ENCODE measurements at places on chromosomes 7 and 10. TPM values are rescaled to one million over a fixed set of nuclear protein-coding genes. Genes with fewer than 3 reads are reported as not detected.

GRCh38 chr7:83837683-83838082, 188.7 kb upstream of the SEMA3E start:
- no peak for DNase-seq

- no peak for DNase-seq
These were observed 154.0 kb downstream of the CAMK1D start for GRCh38 chr10:12503311-12503710.

GRCh38 chr10:48317321-48317990, 11.0 kb downstream of the MAPK8 start:
- DNase-seq: no peak

GRCh38 chr10:5576154-5576748, 51.5 kb downstream of the CALML3 start:
- DNase-seq: no peak

The NPTX2 gene
- total RNA-seq: not detected
